ENCODE measurements at places on chromosomes 5 and 9.

DNA sequence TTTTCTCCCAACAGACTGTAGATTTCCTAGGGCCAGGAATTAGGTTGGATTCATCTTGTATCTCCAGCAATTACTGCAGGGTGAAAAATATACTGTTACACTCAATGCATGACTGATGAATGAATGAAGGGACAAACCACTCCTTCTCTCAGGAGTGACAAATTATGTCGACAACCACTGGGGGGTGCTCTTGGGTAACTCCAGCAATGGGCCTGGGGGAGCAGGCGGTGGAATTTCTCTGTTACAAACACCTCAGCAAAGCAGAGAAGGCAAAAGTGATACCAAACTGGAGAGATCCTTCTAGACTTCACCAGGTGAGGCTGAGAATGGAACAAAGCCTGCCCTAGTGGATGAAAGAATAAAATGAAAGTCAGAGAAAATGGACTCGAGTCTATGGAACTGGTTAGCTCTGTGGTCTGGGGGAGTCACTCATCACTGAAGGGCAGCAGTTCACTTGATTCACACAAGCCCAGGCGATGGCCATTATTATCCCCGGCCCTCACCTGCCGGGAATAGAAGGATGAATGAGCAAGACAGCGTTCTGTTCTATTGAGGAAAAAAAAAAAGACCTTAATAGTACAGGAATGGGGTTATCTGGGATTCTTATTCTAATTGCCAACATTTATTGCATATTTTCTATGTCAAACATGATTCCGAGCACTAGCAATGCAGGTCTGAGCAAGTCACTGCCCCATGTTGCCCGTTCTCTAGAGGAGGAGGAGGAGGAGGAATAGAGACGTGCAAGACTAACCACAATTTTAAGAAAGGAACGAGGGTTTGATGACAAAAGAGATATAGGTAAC is 341.1 kb downstream of the ASTN2 start:
- no peak for DNase-seq

GRCh38 chr5:61732796-61733195 is 400.7 kb downstream of the ZSWIM6 start:
- DNase-seq, result no peak

DNA sequence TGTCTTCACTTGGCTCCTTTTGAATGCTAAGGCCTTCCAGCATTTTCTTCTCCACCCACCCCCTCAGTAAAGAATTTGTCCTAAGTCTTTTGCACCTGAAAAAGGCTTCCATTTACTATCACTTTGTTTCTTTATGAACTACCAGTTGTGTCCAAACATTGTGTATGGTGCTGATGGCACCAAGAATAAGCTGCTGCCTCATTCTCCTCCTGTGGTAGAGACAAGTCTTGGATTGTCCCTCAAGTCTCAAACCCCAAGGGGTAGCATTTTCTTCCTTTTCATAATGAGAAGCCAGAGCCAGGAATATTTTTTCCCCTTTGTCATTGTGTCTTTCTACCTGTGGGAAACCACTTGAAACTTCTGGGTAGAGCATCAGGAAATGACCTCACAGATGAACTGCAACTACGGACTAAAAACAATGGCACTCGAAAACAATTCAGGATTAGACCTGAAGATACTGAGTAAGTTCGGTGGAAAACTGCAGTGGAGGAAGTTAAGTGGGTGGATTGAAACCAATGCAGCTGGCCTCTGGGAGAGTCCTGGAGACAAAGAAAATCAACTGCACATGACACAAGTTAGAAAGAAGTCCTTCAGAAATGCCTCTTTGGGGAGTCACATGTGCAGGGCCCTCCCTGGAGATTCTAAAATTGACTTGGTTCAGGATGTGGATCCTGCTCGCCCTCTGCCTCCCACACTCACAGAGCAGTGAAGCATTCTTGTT is 80.5 kb downstream of the SH3RF2 start:
- no peak for DNase-seq

GRCh38 chr5:178180141-178180863 is 6.9 kb downstream of the GMCL2 start:
- no peak for DNase-seq

GRCh38 chr5:135135530-135136226 is 101.7 kb upstream of the PITX1 start:
- peak; percentile 66 for DNase-seq

DNA sequence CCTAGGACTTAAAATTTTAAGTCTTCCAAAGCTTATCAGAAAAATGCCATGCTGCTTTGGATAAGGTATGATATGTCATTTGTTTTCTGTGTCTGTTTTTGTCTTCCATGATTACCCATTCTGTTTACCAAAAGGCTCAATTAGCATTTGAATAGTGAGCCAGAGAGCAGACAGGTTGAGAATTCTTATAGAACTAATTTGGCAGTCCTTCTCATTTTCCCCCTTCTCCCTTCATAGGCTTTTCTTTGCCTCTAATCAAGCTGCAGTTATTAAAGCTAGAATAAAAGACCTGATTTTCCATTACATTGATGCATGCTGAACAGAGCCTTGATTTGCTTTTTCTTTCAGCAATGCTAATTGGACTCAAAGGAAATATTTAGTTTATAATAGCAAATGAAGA is 993.0 kb downstream of the MAT2B start:
- DNase-seq, result no peak
